ENCODE measurements at places on chromosomes 12 and 14.

- DNase-seq: no peak
Observed at GRCh38 chr12:29389295-29389919, 8.4 kb upstream of the ERGIC2 start.

DNA sequence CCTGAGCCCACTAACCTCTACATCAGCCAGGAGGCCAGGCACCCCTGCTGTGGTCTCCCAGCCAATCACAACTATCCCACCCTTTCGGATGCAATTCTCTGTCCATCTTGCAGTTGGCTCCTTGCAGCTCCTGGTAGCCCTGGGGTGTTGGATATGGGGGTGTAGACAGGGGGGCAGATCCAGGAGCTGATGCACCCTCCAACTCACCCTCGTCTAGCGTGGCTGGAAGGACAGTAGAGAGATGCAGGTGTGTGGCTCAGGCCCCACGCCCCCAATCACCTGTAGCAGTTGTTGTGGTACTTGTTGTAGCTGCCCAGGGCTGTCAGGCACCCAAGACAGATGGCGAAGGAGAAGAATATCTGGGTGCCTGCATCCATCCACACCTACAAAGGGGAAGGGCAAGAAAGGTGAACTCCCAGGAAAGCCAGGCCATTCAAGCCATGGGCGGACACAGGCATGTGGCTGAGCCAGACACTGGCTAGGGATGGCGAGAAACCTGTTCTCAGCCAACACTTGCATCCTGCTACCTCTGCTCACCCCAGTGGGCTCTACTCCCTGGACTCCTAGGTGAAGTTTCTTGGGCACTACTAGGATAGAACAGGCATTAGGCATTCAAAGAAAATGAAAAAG lies 13.4 kb upstream of the SLC6A12 start:
- no peak for DNase-seq

- no peak for DNase-seq
Observed at GRCh38 chr14:29759521-29760340, 167.9 kb downstream of the PRKD1 start.

- DNase-seq: no peak
Observed at GRCh38 chr12:132478845-132479244, 11.1 kb upstream of the FBRSL1 start.

DNA sequence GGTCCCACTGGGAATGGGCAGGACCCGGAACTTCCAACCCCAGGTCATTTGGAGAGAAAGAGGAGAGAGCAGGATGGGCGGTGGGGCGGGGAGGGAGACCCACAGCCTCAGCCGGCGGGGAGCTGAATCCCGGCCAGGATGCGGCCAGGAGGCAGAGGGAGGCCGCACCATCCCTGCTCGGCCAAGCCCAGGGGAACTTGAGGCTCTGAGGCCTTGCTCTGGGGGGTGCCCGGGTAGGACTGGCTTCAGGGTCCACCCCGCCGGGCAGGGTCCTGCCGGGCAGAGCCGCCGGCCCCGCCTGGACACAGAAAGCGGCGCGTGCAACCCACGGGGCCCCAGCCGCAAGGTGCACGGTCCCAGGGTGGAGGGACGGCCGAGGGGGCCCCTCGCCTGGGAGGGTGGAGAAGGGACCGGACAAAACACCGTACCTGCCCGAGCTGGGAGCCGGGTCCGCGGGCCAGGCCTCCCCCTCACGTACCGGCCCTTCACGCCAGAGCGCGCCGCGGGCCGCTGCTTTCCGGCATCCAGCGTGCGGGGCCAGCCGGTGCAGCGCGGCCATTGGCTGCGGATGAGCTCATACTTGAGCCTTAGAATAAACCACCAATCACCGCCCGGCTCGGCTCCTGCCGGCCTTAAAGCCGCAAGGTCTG lies at the start of gene RPS6KL1:
RPS6KL1 (minus strand) TSS at position 509 of the 650 bp plus-strand sequence. CDS start 1,719 bp downstream, outside the sequence.
- peak; percentile 69 for DNase-seq

- DNase-seq: no peak
Observed at GRCh38 chr12:68951652-68952051, 18.7 kb upstream of the CPM start.

- DNase-seq: no peak
Observed at GRCh38 chr14:95406756-95407277, 87.1 kb upstream of the CLMN start.

- DNase-seq: no peak
Observed at GRCh38 chr12:9792185-9792900, 31.6 kb upstream of the CD69 start.

DNA sequence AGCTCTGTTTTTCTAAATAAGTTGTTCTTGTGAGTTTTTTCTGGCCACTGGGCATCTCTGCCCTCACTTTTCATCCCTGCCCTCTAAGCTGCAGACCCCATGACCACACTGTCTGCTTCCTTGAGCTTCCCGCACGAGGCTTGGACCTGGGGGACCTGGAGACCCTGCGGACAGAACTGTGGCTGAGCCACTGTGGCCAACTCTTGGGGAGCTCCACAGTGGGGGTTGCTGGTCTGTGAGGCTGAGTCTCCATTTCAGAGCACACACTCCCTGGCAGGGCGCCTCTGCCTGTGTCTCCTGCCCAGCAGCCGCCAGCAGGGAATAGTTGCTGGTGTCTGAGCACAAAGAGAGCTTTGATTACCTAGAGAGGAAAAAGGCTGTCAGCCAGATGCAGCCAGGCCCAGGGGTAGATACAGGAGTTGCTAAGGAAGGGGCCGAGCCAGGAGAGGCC lies 13.1 kb upstream of the RIN3 start:
- no peak for DNase-seq

- DNase-seq: no peak
Observed at GRCh38 chr12:59151243-59151642, 230.9 kb upstream of the LRIG3 start.

DNA sequence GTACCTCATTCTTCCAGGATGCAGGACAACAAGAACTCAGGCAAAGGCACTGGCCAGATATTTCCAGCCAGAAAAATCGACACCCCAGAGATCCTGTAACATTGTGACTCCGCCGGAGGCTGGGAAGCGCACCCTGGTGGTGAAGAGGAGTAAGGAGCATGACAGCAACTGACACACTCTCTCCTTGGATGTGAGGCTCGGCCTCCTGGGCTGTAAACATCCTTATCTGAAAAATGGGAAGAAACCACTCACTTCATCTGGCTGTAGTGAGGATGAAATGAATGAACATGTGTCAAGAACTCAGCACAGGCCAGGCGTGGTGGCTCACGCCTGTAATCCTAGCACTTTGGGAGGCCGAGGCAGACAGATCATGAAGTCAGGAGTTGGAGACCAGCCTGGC lies 27.5 kb downstream of the TCHP start:
- peak; percentile 59 for DNase-seq

- DNase-seq: no peak
Observed at GRCh38 chr12:67692135-67692534, 43.6 kb downstream of the DYRK2 start.

GRCh38 chr12:88044035-88044434 lies 14.8 kb upstream of the C12orf50 start:
- DNase-seq: no peak

- no peak for DNase-seq
Observed at GRCh38 chr12:7076493-7076892, 15.8 kb downstream of the C1R start.

GRCh38 chr14:50272498-50272897 lies 39.5 kb downstream of the L2HGDH start:
- DNase-seq: no peak

DNA sequence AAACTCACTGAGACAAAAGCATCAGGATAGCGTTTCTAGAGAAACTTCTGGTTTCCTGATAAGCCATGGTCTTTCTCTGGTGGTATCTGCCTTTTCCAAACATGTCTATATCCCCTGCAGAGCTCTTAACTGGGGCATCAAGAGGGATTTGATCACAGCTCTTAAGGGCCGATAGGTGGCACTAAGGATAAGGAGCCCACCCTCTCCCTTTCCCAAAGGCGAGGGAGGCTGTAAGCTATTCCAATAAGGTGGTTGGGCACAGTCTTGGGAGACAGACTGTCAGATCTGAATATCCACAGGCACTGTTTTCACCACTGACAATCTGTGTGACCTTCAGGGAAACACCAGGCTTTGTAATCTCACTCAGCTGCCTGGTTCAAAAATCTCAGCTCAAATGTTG lies 206.0 kb downstream of the ADGRD1 start:
- no peak for DNase-seq

- DNase-seq: no peak
Observed at GRCh38 chr14:69848903-69849391, 30.3 kb upstream of the SMOC1 start.

DNA sequence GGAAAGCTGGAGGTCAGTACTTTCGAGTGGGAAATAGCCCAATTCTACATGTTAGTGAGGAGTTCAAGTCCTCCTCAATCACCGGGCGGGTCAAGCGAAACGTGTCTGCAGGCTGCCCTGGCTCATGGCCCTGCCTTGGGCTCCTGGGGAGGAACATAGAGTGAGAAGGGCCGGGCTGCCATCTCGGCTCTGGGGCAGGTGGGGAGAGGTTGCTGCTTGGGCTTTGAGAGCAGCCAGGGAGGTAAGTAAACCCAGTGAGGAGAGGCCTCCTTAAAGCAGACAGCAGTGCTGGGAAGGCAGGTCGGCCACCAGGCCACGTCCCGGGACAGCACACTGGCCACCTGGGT lies 32.0 kb upstream of the UBC start:
- no peak for DNase-seq

GRCh38 chr14:82362452-82362851 lies 828.8 kb upstream of the SEL1L start:
- DNase-seq: no peak

DNA sequence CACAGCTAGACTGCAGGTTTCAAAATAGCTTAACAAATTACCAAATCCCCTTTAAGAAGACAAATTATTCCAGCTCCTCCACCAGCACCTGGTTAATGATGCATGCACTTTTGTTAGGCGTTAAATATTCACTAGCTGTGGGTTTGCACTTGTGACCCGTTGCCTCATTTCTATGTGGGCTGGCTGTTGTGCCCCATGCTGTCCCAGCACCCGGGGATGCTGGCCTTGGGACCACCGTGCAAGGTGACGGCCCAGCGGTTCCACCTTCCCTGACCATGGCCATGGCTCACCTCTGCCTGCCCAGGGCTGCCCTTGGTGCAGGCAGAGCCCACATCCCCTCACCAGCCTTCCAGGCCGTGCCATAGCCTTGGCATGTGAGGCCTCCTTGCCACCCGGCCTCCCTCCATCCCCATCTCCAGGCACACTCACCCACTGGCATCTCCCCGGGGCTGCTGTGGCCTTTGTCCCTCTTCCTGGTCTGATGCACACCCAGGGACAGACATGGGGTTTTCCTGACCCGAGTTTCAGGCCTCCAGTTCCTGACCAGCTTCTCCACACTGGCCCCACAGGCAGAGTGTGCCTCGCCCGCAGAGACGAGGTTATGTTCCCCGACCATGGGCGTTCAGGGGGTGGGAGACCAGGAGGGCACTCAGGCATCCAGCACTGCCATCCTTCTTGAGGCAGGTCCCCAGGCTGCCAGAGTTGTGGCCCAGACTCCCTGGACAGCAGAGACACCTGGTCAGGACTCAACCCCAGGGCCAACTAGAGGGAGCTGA lies 20.3 kb upstream of the C14orf180 start:
- no peak for DNase-seq

DNA sequence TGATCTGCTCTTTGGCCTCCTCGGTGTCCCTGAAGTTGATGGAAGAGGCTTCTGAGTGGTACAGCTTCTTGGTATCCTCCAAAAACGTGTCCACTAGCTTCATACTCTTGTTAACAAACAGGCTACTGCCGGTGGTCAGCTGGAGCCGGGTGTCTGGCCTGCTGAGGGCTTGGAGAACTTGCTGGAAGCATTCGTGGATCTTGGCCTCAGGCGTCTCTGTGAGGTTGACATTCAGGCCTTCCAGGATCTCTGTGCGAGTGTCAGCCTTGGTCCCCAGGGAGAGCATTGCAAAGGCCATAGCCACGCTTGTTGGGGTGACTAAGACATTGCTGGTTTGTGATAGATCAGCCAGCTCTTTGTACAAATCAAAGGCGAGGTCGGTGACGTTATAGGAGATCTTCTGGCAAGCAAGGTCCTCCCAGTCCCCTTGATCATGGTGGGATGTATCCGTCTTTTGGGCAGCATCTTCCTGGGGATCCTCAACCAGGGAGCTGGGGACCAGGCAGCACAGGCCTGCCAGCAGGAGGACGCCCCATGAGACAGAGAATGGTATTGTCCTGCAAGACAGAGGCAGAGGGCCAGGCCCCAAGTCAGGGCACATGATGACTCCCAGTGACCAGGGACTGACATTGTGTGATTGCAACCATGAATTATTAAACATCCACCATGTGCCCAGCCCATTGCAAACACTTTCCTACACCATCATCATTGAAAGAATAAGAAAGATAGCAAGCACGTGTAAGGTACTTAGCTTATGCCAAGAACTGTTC lies 22.1 kb downstream of the SERPINA1 start:
- DNase-seq: no peak

GRCh38 chr12:32264961-32265360 lies 134.4 kb upstream of the FGD4 start:
- no peak for DNase-seq

- DNase-seq: no peak
Observed at GRCh38 chr12:3871356-3871755, 1.8 kb downstream of the PARP11 start.

- DNase-seq: no peak
Observed at GRCh38 chr12:75746621-75747020, 235.2 kb upstream of the KRR1 start.

- no peak for DNase-seq
Observed at GRCh38 chr14:28652782-28653181, 113.8 kb upstream of the FOXG1 start.

DNA sequence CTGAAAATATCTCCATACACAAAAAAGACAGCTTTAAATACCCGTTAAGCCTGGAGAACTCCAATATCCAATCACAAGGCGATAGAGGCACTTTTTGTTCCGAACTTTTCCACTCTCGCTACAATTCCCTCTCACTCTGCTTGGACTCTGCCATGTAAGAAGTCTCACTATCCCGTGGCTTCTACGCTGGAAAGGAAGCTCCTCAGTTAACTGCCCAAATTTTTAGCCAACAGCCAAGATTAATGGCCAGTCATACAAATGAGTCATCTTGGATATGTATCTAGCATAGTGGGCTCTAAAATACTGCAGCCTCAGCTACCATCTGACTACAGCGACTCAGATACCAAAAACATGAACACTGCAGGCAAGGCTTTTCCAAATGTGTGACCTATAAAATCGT lies 45.5 kb upstream of the RERGL start:
- no peak for DNase-seq

- no peak for DNase-seq
Observed at GRCh38 chr14:95522116-95522515, 5.7 kb upstream of the SYNE3 start.

- no peak for DNase-seq
Observed at GRCh38 chr12:19959353-19959752, 409.0 kb upstream of the PDE3A start.

DNA sequence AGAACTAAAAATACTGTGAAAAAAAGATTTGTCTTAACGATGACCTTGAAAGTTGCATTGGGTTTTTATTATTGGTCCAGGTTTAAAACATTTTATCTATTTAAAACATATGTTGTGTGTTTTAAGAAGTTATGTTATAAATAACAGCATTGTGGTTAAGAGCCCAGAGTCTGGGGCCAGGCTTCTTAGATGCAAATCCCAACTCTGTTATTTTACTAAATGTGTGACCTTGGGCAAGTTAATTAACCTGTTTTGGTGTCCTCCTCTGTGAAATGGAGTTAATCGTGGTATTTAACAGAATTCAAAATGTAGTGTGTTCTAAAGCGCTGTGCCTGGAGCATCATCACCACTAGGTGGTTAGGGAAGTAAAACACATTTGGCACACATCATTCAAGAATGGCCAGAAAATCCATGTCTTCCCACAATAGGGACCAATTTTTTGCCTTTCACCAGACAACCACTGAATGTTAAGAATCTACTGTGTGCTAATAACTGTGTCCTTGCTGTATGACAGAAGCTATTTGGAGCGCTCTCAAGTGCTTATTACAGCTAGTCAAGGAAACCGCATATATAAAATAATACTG lies 133.3 kb downstream of the MON2 start:
- DNase-seq: no peak
